Activated CD4-positive, alpha-beta T cell treated with anti-CD3 and anti-CD28 coated beads, Interleukin-2, amount 10 ng/mL, durations not matched to agents 7 days and 5 days (primary cell): ENCODE measurements at places on chromosomes 7 and 10. TPM values are rescaled to one million over a fixed set of nuclear protein-coding genes. Genes with fewer than 3 reads are reported as not detected.

- no peak for DNase-seq
Measured at GRCh38 chr10:75250934-75251333, 15.2 kb upstream of the COMTD1 start.

AEBP1 gene
- 4.1 TPM for total RNA-seq

GRCh38 chr7:15764851-15765382, 78.4 kb upstream of the MEOX2 start:
- DNase-seq: no peak

DNA sequence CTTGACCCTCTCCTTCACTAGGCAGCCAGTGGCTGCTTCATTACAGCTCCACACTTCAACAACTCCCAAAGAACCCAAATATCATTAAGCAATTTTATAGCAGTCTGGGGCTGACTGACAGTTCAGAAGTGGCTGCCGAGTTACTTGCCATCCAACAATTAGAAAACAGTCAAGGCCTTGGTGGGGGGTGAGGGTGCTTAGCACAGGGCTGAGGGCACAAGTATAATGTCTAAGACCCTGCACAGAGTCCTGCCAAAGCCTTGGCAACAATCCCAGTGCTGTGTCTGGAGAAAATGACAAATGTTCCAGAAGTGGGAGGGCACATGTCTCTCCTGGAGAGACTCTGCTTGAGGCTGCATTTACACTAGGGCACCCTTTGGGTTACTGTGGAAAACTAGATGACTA, 71.1 kb downstream of the CXCL12 start:
- no peak for DNase-seq

GRCh38 chr7:89728481-89728880, 425.8 kb upstream of the STEAP1 start:
- DNase-seq: no peak

GRCh38 chr10:101901340-101901739, 57.7 kb upstream of the KCNIP2 start:
- no peak for DNase-seq

DNA sequence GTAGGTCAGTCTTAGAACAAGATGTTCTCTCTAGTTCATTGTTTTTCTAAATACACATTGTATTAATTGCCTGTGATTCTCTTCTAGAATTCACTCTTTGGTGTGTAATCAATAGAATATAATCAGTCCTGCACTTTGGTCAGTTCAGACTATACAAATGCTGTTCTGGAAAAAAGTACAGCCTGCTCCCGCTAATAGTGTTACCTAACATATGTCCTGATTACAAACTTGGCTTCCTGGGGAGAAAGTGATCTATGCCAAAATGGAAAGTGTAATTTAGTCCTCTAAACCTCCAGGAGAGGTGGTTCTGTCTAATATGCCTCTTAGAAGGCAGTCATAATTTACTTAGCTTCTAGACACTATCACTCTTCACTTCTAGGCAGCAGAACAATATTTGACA, 215.5 kb downstream of the SEMA3D start:
- DNase-seq: no peak

NKX1-2 gene
- not detected for total RNA-seq

DNA sequence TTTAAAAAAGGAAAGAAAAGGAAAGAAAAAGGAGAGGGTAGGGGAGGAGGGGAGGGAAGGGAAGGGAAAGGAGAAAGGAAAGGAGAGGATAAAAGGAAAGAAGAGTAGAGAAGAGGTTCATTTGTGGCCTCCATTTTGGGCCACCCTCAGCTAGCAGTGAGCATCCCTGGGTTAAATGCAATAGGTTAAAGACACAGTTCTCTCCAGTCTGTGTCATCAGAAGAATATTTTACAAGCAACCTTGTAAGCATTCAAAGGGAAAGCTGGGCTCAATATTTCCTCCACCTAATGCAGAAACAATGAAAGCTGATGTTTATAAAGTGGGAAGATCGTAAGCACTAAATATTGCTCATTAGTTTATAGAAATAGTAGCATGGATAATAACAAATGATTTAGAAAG, 219.1 kb upstream of the PITRM1 start:
- no peak for DNase-seq

DNA sequence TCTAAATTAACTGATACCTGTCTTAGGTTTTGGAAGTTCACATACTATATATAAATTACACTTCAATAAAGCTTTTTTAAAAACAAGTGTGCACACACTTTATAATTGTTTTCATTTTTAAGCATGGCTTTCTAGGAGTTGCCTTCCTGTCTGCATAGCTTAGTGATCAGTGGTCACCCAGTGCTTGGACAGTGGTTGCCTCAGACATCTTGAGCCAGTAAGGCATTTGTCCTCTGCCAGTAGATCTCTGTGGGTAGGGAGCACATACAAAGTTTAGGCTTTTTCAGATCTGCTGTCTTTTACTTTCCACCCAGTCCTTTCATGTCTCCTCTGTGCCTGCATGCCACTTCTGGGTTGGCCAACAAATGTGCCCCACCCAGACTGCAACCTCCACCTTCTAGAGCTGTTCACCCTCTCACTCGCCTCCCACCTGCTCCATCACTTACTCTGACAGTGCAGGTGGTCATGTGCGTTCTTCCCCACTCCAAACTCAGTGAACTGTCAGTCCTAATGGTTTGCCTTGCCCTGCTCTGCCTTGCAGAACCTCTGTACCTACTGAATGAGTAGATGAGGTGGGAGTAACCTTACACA, 31.7 kb downstream of the TPST1 start:
- DNase-seq: no peak

- DNase-seq: no peak
Measured at GRCh38 chr7:124918662-124919061, 11.0 kb downstream of the POT1 start.

- DNase-seq: no peak
Measured at GRCh38 chr7:70392256-70392876, 739.6 kb upstream of the GALNT17 start.

DNA sequence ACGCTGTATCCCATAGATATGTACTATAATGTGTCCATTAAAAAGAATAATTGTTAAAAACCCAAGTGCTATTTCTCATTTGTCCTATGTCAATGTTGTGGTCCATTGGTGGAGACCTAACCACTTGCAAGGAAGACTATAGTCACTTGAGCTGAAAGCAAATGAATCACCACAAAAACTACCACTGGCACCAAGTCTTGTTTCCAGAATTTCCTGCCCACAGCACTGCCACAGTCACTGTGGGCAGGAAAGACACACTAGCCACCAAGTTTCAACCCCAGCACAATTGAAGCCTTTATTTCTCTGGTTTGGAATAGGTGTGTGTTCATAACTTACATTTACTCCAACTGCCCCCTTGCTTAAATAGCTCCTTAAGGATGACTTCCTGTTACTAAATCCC, 12.4 kb downstream of the DIP2C start:
- DNase-seq: no peak

DNA sequence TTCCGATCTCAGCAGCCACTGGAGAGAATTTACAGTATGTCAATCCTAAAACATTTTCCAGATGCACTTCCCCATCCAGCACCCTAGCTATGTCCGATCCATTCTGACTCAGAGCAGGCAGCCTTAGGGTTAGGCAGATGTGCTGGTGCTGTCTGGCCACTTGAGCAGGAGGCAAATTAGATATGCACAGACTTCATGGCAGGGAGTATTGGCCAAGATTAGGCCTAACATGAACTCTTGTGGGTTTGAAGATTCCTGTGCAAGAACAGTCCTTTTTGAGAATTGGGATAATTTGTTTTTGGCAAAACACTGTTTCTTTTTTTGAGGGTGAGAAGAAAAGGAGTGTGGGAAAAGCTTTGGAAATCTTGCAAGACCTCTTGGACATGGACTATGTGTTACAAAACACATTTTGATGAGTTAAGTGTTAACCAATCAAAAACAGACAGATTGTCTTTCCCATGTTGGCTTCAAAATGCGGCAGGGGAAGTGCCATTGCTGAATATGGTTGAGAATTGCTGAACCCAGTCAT, 218.6 kb upstream of the INHBA start:
- no peak for DNase-seq

- DNase-seq: no peak
Measured at GRCh38 chr7:79159040-79159664, 294.3 kb downstream of the MAGI2 start.

PIK3AP1 gene
- 1.1 TPM for total RNA-seq

COL13A1 gene
- total RNA-seq: not detected

GRCh38 chr7:107180378-107180777, 11.6 kb downstream of the HBP1 start:
- no peak for DNase-seq

ZNF33B gene
- 32.9 TPM for total RNA-seq

DNA sequence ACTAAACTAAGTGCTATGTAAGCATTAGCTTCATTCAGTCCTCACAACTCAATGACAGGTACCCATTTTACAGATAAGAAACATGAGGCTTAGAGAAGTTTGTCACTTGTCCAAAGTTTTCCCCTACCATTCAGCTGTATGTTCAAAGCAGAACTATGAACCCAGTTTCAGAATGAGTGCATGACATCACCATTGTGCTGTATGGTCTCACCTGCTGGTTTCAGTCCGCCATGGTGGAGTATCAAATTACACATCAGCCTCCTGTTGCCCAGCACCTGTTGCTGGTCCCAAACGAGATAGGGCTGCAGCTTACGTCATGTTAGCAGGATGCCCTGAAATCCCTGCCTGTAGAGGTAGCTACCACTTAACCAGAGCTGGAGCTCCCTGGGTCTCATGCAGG, 95.0 kb downstream of the DYNC1I1 start:
- DNase-seq: no peak

PRLHR gene
- not detected for total RNA-seq

GRCh38 chr7:24197852-24198251, 86.1 kb upstream of the NPY start:
- DNase-seq: no peak

MACC1 gene
- 0.22 TPM for total RNA-seq

- no peak for DNase-seq
Measured at GRCh38 chr7:152462995-152463708, 27.3 kb upstream of the KMT2C start.

DNA sequence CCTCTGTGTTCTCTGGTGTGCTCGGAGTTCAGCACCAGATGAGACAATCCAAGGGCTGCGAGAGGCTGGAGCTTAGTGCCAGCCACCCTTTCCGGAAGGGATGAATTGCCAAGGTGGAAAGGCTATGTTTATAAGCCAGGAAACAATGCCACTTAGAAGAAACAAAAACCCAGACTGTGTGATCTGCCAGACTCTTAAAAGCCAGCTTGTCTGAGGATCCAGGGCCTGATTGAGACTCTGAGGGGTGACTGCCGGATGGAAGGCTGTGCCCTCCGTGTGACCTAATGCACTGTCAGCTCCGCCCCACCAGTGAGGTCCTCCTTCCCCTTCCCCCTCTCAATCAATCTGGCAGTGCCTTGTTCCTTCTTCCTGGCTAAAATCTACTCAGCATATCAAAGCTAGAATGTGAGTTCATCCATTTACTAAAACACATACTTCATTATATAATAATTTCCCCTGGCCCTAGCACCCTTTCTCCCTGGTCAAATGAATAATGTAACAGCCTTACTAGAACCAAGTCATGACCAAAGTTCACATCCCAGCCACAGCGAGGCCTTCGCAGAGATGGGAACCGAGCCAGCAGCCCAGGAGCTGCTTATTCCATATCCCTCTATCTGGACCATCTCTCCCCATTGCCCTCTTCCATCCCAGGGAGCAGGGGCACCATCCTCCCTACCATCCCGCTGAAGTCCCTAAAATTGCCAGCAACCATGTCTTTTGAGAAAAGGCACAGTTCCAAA, 25.5 kb downstream of the FAM107B start:
- DNase-seq: no peak

GRCh38 chr10:93363891-93364648, 118.1 kb downstream of the MYOF start:
- DNase-seq: no peak

DNA sequence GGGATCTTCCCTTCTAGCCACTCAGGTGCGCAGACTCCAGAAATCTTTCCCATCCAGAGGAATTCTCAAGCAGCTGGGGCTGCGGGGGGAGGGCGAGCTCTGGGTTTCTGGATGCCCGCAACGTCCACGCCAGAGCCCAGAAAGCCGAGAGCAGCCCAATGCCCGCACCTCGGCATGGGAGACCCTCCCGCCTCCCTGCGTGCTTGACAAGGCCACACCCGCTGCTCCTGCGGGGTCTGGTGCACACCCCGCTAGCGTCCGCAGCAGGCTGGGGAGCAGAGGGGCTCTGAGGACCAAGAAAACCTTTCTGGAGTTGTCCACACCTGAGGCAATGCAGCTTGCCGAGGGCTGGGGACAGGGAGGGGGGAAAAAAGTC, 66.2 kb downstream of the SLC29A4 start:
- no peak for DNase-seq

GRCh38 chr10:48651293-48651692, 33.4 kb upstream of the WDFY4 start:
- DNase-seq: no peak

DNA sequence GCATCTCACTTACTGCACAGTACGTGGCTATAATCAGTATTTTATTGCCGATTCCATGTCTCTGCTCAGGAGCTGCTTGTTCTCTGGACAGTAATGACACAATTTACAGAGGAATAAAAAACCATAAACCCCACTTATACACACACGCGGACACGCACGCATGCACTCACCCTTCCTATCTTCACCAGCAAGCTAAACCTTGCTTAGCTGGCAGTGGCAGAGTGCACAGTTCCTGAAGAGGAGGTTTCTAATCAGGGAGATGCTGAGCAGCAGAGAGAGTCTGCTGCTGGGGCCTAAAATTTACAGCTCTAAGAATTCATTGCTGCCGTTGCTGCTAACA, 66.3 kb downstream of the SND1 start:
- no peak for DNase-seq

GRCh38 chr7:71303566-71303965, 171.6 kb downstream of the GALNT17 start:
- no peak for DNase-seq
